H7 (cell line): ENCODE measurements at places on chromosomes 6 and 20.
A peak's percentile ranks its signal among the peaks of the same experiment; 100 is the strongest.

DNA sequence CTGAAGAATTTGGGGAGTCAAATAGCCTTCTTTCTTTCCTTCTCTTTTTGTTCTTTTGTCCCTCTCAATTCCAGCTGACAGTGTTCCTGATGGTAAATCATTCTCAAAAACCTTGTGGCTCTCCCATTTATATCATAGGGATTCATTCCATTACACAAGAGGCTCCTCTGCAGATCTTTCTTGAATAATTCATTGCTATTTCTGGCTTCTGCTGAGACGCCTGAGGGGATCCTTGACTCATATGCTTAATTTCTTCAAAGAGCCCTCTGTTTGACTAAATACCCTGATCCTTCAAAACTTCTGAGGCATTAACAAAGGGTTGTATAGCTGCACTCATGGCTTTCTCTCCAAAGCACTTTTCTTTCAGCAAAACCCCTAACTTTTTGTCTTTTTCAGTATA is 289.3 kb downstream of the FARS2 start:
- DNase-seq: no peak

DNA sequence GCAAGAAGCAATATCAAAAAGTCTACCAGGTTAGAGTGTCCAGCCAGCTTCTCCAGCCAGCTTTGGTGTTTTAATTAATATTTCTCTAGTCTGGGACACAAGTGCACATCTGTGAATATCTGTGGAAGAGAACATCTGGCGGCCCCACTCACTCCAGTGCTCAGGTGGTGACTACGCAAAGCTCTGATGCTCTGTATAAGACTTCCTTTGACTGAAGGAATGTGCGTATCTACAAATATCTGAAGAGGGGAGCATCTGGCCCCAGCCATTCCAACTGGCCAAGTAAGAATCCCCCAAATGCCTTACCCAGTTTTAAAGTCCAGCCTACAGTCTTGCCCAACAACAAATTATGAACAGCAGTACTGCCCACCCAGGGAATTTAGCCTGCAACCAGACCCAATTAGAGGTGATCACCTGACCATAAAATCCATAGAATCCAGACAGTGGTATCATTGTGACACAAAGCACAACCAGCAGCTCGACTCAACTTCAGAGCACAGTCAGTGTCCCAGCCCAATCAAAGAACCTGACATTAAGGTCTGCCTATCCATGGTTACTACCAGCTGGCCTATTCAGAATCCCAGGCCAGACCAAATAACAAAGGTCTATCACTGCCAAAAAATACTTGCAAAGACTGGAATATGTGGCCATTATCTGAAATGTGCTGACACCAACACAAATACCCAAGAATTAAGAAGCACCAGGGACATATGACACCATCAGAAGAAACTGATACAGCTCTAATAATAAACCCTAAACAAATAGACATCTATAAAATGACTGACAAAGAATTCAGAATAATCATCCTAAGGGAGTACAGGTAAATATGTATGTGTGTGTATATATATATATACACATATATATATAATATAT is 76.1 kb upstream of the MANEA start:
- DNase-seq: no peak

GRCh38 chr6:167949121-167949684 is 48.3 kb upstream of the KIF25 start:
- no peak for DNase-seq

DNA sequence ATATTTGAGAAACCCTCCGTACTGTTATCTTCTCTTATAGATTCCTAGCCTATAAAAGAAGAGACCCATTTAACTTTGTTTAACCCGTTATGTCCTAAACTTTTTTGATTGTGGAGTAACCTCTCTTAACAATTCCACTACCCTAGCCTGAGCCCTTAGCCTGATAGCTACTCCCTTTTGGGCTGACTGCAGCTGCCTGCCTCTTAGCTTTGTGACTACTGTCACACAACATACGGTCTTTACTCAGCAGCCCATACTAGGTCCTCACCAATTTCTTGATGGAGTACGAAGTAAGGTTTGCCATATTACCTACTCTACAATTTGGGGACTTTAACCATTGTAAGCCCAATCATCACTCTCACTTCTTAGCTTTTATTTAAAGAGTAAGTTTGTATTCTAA is 72.7 kb downstream of the QRSL1 start:
- no peak for DNase-seq

- no peak for DNase-seq
These were observed 76.7 kb upstream of the CARMIL1 start for GRCh38 chr6:25202504-25202903.

DNA sequence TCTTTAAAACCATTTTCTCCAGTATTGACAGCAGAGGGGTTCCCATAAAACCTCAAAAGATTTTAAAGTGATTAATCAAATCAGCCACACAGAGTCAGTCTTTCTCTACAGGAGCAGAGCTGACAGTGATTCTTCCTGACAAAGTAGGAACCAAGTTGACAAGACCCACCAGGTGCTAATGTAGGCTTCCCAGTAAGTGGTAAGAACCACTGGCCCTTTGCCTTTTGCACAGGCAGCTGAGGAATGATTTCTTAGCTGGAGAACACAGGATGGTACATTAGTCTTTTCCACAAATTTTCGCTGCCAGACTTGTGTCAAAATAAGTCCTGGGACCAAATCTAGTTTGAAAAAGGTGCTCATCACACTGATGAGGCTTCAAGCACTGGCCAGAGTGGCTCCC is 95.8 kb downstream of the ARMC2 start:
- DNase-seq: no peak

DNA sequence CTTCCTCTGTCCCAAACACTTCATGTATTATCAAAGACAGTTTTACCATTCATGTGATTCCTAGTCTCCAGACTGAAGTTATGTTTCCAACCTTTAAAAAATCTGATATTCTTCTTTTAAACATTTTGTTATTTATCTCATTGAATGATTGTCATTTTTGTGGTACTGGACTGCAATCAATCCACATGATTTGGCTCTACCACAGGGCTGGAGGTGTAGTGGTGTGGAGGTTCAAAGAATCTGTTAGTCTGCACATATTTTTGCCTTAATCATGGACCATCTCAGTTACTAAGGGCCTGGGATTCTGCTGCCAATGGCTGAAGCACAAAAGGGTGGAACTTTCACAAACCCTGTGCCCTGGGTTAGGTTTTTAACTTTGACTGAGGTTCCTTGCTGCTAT is 164.1 kb upstream of the JAG1 start:
- no peak for DNase-seq

GRCh38 chr6:28588666-28589065 is 63.0 kb downstream of the GPX5 start:
- no peak for DNase-seq

- DNase-seq: no peak
These were observed 5.6 kb upstream of the MAN1A1 start for GRCh38 chr6:119355157-119355556.

DNA sequence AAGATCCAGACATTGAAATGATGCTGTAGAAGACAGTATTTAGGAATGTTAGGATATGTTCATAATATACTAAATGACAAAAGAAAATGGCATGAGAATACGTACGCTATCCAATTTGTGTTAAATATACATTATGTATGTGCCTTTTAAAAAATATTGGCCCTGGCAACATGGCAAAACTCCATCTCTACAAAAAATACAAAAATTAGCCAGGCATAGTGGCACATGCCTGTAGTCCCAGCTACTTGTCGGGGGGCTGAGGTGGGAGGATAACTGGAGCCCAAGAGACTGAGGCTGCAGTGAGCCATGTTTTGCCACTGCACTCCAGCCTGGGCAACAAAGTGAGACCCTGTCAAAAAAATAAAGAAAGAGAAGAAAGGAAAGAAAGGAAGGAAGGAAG is 155.7 kb downstream of the DOK5 start:
- DNase-seq: no peak

DNA sequence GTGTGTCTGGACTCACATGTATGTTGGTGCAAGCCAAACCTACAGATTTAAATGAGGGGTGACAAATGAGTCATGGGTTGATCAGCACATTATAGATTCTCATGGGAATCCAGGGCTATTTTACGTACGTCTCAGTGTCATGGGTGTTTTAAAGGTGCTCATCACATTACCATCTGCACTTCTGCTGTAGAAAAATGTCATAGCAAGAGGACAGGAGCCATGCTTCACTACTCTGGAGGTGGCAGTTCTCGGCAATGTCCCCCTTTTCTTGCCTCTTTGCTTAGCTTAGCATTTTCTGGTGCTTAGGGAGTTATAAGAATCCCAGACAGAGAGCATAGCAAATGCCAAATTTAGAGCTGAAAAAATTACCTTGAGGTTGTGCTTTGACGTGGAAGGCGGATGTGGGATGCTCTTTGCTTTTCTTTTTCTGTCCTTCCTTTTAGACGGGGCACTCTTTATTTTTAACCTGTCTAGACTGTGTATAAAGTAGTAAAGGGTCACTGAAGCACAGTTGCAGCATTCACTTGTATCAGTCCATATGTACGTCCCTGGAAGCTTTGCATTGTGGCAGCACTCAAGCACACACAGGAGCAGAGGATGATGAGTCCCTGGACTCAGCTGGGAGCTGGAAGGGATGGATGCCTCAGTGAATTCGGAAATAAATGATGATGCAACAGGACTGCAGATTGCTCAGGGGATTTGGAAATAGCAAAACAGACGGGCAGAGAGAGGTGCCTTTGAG is 139.7 kb downstream of the SYNDIG1 start:
- no peak for DNase-seq

GRCh38 chr6:46746696-46747095 is at the start of gene ANKRD66:
Gene ANKRD66 (plus strand): TSS chr6:46746933. CDS start chr6:46751949, 5,016 bp downstream.
- DNase-seq: no peak

- peak; percentile 92 for DNase-seq
These were observed 125.1 kb downstream of the MRPL14 start for GRCh38 chr6:44002067-44002592.

GRCh38 chr6:88301888-88302768 is 136.0 kb upstream of the CNR1 start:
- DNase-seq: no peak

DNA sequence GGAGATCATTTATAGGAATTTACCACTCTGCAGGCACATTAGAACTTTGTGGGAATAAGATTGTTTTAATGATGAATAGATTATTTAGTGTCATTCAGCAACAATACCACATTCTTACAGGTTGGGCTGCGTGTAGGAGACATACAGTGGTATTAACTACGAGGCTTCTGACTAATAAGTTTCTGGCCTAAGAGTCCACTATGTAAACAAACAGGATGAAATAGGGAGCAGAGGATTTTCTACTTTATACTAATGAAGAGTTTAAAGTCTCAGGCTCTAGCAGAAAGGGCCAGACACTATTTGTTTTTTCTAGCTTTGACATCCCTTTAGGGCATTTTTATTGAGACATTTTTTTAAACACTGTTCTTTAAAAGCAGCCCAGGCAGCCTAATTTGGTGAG is 75.6 kb downstream of the SLC24A3 start:
- DNase-seq: no peak

DNA sequence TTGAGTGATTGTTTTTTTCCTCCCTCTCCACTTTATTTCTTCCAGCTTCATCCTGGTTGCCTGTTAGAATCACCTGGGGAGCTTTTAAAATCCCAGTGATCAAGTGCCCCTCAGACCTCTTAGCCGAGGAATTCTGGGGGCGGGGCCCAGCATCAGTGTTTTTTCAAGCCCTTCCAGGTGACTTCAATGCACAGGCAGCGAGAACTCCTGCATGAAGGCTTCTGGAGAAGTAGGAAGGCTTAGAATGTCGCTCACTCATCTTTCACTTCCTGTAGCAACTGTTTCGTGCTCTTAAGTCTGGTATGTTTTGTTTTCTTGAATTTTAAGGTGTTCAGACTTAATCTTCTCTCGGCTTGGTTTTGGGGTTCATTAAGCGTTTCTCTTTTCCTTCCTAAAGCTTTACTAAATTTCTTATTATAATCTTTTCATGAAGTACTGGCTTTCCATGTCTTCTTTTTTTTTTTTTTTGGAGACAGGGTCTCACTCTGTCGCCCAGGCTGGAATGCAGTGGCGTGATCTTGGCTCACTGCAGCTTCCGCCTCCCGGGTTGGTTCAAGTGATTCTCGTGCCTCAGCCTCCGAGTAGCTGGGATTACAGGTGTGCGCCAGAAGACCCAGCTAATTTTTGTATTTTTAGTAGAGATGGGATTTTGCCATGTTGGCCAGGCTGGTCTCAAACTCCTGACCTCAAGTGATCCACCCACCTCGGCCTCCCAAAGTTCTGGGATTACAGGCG is 30.9 kb upstream of the TULP1 start:
- peak; percentile 62 for DNase-seq

DNA sequence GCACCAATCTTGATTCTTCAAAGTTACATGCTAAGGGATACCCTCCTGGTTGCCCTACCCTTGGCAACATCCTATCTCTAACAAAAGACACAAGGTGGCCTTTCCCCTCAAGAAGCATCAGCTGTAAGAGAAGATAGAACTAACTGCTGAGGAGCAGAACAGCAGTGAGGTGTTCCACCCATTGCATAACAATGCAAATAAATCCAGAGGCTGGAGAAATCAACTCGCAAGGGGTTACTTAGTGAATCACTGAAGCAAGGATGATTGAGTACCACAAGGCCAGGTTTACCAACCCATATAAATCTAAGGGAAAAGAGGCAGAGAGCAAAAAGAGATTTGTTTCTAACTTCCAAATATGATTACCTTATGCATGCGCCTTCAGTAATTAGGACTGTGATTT is 36.7 kb downstream of the F13A1 start:
- no peak for DNase-seq

GRCh38 chr6:50077385-50077784 is 27.7 kb upstream of the DEFB112 start:
- no peak for DNase-seq

GRCh38 chr20:59671661-59672471 is 67.5 kb downstream of the PHACTR3 start:
- no peak for DNase-seq

GRCh38 chr6:167474171-167474570 is 149.3 kb downstream of the TTLL2 start:
- no peak for DNase-seq

DNA sequence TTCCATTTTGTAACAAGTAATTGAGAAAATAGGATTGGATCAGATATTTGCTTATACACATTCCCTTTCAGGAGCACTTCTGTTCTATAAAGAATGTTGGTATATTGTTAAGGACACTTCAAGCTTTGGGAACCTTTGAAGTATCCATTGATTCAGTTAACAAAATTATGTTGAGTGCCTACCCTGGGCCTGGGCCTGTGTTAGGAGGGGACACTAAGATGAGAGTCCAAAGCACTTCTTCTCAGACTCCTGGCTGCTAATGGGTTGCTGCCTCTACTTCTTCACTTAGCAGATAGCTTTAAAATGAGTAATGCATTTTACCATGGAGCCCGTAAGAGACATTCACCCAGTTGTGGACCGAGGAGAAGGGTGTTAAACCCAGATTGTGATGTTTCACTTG is 40.3 kb downstream of the PTPN1 start:
- DNase-seq: no peak

DNA sequence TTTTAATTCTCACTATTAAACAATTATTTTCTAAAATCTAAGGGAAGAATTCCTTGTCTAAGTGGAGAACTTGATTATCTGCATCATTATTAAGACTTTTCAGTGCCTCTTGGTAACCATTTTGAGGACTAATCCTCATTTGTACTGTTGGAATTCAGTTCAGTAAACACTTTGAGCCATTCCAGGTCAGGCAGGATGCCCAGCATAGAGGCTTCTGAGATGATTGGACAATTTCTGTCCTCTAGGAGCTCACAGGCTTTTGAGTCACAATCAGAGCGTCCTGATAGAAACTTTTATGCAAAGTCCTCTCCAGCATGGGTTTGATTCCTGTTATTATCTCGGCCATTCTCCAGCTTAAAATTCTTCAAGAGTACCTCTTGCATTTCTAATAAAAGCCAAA is 1304.6 kb downstream of the EPHA7 start:
- no peak for DNase-seq

- no peak for DNase-seq
These were observed 30.3 kb upstream of the MANEA start for GRCh38 chr6:95547043-95547442.
